ENCODE measurements at places on chromosomes 5 and 9. TPM values are rescaled to one million over a fixed set of nuclear protein-coding genes. Genes with fewer than 3 reads are reported as not detected.

The SLC36A1 gene
- total RNA-seq, result 43.1 TPM

- no peak for DNase-seq
These were observed 140.8 kb downstream of the TSSK1B start for GRCh38 chr5:113293975-113294310.

The FAM221B gene
- not detected for total RNA-seq

GRCh38 chr5:74231697-74232096, 408.8 kb downstream of the ENC1 start:
- DNase-seq, result no peak

- DNase-seq, result no peak
These were observed 177.9 kb downstream of the MELK start for GRCh38 chr9:36750630-36751029.

The MRPL22 gene
- total RNA-seq, result 38.1 TPM

The ORM2 gene
- total RNA-seq, result not detected

- DNase-seq, result no peak
These were observed 13.6 kb upstream of the ADAMTS12 start for GRCh38 chr5:33905381-33905780.

The PCDHB13 gene
- 9.0 TPM for total RNA-seq

GRCh38 chr5:81207009-81207408, 26.1 kb upstream of the CKMT2 start:
- no peak for DNase-seq

The RNF224 gene
- total RNA-seq, result not detected

The PALM2AKAP2 gene
- total RNA-seq, result 24.7 TPM

- DNase-seq, result no peak
These were observed 72.7 kb downstream of the SMIM23 start for GRCh38 chr5:171858303-171858702.

DNA sequence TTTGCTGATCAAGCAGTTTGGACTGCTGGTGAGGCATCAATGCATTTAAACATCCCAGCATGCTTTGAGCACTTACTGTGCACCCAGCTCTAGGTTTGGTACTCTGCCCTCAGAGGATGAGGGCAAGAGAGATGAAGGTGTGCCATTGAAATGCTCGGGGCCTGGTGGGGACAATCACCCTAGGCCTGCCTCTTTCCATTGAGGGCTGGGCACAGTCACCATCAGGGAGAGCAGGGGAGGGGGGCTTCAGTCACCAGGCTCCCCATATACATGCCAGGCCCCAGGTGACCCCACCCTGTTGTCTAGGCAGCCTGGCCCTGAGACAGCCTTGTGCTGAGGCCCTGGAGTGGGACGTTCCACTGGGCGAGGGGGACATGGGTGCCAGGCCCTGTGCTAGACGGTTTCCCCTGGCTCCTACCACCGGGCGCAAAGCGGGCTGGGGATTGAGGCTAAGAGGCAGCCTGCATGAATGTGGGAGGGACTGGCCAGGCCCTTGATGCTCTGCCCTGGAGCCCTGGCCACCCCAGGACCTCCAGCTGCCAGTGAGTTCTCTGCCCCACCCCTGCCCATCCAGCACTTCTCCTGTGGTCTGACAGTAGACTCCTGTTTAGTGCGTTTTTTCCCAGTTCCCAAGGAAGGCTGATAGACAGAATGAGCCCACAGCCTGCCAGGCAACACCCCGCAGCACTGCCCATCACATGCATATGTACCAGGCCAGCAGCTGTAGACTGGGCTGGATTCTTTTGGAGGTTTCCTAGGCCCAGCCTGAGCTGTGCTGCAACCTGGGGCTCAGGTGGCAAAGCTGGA, 18.9 kb downstream of the TCF7 start:
- DNase-seq, result peak; percentile 21

The NME5 gene
- total RNA-seq, result 25.5 TPM

- no peak for DNase-seq
These were observed 16.0 kb downstream of the AQP3 start for GRCh38 chr9:33431420-33431819.

DNA sequence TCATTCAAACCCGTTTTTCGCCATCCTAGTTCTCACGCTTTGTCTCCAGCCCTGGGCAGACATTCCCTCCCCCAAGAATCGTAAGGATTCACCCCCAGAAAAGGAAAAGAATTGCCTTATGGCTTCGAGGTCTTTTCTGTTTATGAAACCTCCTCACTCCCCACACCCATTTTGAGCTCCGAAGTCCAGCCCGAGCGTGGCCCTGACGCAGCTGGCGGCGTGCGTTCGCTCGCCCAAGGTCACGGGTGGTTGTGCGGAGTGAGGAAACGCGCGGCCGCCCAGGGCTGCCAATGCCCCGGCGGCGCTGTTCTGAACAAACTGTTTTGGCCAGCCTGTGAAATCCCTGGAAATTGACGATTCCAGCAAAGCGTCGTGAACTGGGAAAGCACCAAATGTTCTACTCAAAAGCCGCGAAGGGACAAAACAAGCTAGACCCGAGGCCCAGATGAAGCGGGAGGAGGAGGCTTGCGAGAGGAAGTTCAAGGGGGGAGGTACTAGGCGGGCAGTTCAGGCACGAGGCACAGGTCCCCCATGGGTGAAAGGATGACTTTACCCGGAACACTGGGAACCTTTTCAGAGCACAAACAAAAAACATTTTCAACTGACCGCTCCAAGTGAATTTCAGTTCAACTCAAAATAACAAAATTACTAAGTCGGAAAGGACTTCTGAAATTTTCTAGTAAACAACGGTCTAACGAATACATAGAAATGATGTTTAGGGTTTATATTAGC, 683 bp upstream of the ZFAND5 start:
- DNase-seq, result peak; percentile 79

The PTPN3 gene
- total RNA-seq, result 14.6 TPM

GRCh38 chr5:143397302-143398052, 6.0 kb downstream of the NR3C1 start:
- DNase-seq, result no peak

DNA sequence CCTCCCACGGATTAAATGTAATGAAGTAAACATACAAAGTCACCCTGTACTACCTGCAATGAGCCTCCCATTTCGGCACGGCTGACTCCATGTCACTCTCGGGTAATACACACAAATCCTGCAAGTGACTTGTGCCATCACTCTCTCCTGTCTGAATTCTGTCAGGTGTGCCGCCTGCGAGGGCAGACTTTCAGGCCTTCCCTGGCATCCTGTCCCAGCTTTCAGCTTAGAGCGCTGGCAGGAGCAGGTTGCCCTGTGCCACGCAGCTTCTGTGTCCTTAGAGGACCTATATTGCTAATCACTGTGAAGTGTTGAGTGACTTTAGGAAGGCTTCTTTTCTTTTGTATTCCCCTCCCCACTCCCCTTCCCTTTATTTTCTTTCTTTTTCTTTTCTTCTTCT, 25.8 kb upstream of the S1PR3 start:
- no peak for DNase-seq

- no peak for DNase-seq
These were observed 76.0 kb downstream of the ERBIN start for GRCh38 chr5:66002415-66002814.

The ZNF879 gene
- total RNA-seq, result 7.1 TPM

GRCh38 chr5:150529555-150529954, 21.6 kb downstream of the NDST1 start:
- DNase-seq, result no peak

Measured in dorsolateral prefrontal cortex (tissue), 122 donors.